ENCODE measurements at places on chromosomes 6 and 20.

DNA sequence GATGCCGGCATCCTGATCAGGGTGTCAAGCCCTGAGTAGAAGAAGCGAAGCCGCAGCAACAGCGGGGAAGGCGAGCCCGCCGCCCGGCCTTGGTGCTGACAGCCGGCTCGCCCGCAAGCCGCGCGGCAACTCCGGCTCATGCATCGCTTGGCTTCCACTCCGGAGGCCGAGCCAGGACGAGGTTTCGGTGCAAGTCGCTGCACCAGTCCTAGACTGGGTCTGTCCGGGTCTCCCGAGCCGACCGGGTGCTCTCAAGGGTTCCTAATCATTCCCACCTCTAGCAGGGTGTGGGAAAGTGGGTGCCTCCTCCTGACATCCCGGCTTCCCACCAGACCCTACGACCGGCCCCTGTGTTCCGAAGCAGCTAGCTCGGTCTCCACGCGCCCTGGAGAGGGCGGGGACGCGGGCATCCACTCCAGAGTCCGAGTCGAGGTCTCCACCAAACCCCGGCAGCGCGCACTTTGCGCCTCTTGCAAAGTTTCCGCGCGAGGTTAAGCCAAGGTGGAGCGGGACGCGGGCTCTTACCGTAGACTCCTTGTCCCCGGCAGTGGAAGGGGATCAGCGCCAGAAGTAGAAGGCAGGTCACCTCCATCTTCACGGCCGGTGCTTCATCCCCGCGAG, 1.4 kb downstream of the MDGA1 start:
- DNase-seq, result peak; percentile 42

GRCh38 chr20:32326504-32326845, 31.7 kb upstream of the ASXL1 start:
- DNase-seq, result no peak

DNA sequence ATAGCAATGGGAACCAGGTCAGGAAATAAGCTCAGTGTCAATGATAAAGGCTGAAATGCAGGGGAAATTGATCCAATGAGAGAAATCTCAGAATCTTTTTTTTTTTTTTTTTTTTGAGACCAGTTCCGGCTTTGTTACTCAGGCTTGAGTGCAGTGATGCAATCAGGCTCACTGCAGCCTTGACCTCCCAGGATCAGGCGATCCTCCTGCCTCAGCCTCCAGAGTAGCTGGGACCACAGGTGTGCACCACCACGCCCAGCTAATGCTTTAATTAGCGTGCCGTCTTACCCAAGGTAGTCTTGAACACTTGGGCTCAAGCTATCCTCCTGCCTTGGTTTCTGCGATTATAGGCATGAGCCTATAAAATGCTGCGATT, 296.5 kb downstream of the ZNF217 start:
- no peak for DNase-seq

DNA sequence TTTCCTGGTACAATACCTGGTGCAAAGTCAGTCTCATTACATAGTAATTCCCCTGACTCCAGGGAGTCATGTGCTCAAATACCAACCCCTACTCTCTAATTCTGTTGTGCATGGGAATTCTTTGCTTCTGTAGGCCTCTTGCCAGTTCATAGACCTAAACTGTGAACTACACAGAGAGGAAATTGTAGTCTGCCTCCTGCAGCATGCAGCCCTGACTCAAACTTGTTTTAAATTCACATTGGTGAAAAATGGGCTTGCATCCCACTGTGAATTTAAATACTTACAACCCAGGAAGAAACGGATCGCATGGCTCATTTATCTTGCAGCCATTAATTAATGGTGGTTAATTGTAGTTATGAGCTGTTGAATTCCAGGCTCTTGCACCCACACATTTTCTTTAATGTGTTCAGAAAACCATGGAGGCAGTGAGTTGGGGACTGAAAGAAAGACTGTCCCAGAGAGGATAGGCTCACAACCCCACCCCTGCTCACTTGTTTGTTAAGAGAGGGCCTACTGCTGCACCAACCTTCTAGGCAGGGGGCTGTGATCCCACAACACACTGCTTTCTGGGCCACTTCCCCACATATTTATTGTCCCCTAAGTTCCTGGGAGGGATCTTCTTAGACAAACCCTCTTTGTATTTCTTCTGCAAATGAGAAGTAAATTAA, 579.1 kb downstream of the DHX35 start:
- no peak for DNase-seq

DNA sequence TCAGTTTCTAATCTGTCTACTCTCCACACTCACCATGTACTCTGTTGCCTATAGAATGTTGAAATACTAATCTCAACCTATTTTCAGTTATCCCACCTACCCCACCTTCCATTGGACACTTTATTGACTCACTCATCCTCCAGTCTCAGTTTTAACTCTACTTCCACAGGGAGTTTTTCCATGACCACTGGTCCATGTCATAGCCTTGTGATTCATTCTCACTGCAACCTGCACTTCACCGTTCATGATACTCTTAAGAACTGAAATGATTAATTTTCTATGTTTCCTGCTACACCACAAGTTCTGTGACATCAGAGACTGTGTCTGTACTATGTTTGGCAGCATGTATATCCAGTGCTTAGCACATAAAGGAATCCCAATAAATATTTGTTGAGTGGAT, 122.8 kb upstream of the HSF2 start:
- DNase-seq, result no peak

- DNase-seq, result no peak
Measured at GRCh38 chr6:100378576-100378975, 86.1 kb downstream of the SIM1 start.

DNA sequence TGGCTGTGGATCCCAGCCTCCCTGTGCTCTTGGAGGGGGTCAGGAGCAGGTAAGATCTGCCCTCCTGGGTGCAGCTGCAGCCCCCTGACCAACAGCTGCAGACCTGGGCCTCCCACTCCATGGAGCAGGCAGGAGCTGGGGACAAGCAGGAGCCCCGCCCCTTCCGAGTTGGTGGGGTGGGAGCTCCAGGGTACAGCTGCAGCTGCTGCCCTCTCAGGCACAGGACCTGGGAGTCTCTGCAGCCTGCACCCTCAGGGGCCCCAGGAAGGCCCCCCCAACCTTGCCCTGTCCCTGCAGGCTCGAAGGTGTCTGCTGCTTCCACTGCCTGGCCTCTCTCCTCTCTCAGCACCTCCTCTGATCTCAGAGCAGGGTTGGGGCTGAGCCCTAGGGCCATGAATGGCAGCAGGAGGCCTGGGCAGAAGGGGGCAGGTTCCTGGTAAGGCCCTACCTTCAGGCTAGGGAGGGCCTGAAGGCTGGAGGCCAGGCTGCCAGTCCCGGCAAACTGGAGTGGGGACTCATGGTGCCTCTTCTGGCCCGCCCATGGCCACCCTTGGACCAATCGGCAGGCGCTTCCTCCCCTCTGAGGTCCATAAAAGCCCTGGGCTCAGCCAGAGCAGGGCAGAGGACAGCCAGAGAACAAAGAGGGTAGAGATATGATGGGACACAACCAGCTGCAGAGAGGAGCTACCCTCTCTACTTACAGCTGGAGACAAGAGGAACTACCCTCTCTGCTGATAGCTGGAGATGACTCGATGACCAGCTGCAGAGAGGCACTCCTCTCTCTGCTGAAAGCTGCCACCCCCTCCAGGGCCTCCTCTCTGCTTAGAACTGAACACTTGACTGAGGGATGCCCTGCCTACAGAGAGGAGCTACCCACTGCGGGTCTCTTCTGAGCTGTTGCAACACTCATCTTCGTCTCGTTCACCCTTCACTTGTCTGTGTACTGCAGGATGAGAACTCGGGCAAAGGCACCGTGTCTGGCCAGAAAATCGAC, 7.8 kb upstream of the PACSIN1 start:
- DNase-seq, result no peak

DNA sequence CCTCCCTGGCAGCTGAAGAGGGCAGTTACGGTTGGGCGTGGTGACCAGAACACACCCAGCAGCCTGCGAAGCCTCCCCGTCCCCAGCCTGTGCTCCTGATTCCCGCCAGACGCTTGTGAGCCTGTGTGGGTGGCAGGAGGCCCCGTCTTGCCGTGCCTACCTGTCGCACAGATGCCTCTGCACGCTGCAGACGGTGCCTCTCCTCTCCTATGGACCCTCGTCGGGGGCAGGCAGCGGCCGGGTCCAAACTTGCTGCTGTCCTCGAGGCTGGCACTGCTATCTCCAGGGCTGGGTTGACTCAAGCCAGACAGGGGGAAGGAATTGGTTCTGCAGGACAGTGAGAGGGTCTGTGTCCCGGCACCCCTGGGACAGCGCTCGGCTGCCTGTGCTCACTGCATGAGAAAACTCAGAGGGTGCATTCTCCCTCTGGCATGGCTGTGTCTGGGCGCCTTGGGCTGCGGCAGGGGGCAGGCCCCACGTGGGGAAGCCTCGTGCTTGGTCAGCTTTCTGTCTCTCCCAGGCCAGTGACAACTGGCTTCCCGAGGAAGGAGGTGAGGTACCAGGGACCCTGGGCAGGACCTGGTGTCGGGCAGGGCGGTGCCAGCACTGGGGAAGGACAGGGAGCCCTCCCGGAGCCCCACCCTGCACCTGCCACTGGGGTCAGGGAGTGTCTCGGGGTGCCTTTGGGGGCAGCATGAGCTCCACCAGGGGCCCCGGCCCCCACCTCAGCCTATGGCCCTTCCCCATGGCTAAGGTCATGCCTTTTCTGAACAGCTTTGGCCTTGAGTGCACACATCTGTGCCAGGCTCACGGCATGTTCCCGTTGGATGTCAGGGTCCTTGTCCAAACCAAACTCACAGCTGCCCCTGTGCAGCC, 127.5 kb downstream of the TAF4 start:
- no peak for DNase-seq

DNA sequence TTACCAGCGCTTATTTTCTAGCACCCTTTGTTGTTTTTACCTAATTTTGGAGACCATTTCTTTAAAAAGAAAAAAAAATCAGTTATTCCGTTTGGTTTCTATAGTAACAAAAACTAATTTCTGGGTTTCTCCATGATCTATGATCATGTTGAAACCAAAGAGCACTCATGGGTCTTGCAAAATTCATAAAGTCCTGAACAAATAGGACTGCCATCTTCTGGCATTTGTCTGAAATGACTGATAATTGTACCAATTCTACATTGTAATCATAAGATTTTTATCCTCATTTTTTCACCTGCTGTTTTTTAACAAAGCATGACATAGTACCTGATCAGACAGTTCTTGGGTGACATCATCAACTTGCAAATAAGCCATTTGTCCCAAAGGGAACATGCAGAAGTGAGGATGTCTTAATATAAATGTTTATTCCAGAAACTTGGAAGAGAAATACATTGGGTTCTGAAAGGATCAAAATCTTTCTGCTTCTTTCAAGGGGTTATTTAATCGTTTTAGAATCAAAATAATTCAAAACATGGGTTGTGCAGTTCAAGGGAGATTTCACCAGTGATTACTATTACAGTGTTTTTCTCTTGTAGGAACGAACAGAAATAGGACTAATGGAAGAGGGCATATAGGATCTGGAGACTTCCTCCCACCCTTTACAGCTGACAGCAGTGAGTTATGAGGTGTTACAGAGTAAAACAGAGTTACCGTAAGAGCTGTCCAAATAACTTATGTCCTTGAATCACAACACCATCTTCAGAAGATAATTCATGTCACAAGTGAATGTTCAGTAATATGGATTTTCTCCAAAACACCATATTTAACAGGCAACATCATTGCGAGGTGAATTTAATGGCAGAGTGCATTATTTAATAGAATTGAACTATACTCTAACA, 87.1 kb upstream of the GJE1 start:
- DNase-seq, result no peak

GRCh38 chr6:161584051-161584450, 310.2 kb upstream of the AGPAT4 start:
- DNase-seq, result no peak

GRCh38 chr20:31712564-31713311, 9.9 kb downstream of the BCL2L1 start:
- no peak for DNase-seq

- no peak for DNase-seq
Measured at GRCh38 chr6:10101551-10102252, 313.2 kb downstream of the TFAP2A start.

- DNase-seq, result no peak
Measured at GRCh38 chr20:19718880-19719279, 39.2 kb upstream of the RIN2 start.

DNA sequence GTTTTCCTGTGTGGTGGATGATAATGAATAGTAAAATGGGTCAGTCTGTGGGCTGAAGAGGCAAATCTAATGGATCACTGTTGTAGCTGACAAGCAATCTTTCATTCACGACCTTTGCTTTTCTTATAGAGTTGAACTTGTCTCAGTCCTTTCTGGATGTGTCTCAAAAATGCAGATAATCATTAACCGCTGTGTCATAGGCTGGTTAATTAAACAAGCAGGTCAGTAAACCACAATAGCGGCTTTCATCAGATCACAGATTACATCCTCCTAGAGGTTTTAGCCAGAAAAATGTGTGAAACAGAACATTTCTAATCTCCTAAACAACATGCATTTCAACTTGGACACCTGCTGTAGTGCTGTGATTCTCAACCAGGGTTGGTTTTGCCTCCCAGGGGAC, 2.5 kb upstream of the METTL24 start:
- DNase-seq, result no peak

DNA sequence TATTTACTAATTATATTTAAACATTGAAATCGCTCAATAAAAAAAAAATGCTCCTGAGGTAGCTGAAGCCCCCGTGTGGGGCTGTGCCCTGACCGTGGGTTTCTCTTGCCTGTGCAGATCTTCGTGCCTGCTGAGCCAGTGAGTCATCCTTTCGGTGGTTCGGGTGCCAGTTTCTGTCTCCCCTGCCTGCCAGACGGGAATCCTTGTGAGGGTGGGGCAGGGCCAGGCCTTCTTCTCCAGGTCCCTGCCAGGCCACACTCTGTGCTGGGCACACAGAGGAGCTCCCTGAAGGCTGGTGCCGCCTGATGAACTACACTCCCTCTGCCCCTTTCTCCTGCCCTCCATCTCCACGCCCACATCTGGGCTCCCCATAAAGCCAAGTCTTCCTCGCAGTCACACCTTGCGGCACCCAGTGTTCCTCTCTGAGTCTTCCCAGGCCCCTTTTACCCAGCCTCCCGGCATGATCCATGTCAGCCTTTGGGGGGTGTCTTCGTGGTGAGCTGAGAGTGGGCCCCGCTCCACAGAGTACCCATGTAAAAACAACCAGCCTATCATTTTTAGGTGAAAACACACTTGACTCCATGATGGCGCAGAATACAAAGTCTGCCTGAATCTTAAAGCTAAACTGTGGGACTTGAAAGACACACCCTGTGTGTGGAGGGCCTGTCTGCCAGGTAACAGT, 19.3 kb downstream of the FGD2 start:
- no peak for DNase-seq

DNA sequence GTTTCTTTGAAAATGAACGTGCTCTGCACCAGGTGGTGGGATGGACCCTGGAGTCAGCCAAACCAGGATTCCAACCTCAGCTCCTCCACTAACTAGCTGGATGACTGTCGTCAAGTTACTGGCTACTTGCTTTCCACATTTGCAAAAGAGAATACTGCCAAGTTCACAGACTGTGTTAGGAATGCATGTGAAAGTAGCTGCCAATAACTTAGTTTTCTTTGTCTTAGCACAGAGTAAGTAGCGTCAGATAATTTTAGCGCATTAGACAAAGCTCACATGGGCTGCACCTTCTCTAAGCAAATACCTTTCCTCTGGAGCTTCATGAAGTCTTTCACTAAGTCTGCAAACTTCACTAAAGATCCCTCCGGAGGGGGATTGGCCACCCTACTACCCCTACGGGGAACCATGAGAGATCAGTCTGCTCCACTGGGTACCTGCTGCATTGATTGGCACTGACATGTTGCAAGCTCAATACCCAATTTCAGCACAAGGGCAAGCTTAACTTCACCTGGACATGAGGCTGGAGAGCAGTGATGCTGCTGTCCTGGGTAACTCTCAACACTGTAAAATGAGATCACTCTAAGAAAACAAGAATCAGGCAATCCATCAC, 113.9 kb downstream of the MBOAT1 start:
- DNase-seq, result no peak

GRCh38 chr20:24490598-24490997, 21.2 kb downstream of the SYNDIG1 start:
- DNase-seq, result no peak

GRCh38 chr20:33202451-33202850, 14.7 kb upstream of the BPIFA3 start:
- no peak for DNase-seq
